ENCODE measurements at places on chromosomes 11 and 22.

DNA sequence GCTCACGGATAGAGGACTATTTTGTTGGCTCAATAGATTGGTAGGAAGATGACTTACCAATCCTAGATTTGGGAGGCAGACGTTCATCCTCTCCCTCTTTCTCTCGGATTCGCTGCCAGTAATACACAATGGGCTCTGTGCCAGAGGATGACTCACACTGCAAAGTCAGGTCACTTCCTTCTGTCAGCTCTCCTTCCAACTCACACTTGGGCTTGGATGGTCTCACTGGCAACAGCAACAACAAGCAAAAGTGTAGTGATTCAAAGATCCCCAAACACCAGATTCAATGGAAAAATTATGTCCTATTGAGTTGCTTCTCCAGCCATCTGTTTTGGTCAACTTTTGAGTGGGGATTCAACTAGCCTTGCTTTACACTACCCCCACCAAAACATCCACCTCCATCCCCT, 21.7 kb upstream of the HSPA8 start:
- no peak for DNase-seq

DNA sequence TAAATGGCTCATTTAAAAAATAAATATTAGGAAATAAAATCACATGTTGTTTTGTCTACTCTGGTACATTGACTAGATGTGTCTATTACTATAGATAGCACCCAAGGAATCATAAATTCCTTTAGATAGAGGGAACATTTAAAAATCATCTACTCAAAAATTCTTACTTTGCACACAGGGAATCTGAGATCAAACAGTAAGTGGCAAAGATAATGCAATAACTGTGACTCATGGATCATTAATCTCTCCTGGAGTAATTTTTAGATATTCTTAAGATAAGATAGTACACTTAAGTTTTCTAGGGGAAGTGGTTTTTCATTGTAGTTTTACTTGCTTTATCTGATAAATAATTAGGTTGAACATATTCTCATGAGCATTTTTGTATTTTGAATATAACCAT, 468.9 kb downstream of the LUZP2 start:
- DNase-seq = no peak

- no peak for DNase-seq
Measured at GRCh38 chr11:19089421-19089820, 27.5 kb upstream of the ZDHHC13 start.

GRCh38 chr11:66883016-66883965, 26.4 kb downstream of the LRFN4 start:
- DNase-seq = no peak

GRCh38 chr22:39259666-39260065, 14.9 kb upstream of the PDGFB start:
- DNase-seq = no peak

DNA sequence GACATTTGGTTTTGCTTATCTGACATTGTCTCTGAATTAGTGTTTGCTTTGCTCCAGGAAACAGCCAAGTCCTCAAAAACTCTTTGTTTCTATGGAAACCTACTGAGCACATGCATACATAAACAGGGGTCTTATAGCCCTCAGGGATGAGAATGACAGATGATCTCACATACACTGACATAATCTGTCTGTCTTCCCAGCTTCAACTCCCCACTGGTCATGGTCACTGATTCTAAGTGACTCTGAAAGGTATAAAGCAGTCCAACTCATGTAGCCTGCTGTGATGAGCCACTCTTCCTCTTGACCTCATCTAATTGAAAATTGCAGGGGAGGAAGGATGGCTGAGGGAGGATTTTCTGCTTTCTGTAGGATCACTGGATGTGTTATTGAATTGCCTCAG, 12.6 kb downstream of the ZNF143 start:
- DNase-seq = no peak

GRCh38 chr11:19907839-19908238, 195.2 kb downstream of the NAV2 start:
- no peak for DNase-seq

DNA sequence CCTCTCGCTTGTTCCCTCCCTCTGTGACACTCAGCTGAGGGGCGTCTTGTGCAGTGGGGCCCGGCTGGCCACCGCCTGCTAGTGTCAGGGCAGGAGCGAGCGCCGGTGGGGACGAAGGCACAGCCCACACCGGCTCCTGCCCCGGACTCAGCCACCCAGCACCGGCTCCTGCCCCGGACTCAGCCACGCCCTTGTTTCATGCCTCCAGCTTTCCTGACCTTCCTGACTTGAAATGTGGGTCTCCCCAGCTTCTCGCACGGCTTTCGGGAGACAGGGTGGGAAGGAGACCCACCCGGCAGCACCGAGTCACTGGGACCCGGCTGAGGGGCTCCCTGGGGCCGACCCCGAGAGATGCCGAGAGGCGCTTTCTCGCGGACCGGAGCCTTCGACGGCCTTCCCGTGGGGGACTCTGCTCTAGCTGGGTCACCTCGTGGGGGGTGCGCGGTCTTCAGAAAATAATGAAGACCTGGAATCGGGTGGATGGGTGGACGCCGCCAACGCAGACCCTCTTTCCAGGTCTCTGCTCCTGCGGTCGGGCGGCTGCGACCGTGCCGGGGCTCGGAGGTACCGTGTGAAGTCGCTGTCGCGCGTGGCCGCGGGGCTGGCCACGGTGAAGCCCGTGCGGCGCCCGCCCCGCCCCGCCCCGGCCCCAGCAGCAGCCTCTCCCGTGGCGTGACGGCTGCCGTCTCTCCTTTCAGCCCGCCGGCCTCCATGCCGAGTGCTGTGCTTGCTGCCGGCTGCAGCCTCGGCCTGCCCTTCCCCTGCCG, 10.2 kb downstream of the GLB1L2 start:
- no peak for DNase-seq

Data from D721Med (cell line).